ENCODE measurements at places on chromosomes 1 and 21.

- no peak for DNase-seq
Measured at GRCh38 chr1:117481410-117481809, 114.2 kb downstream of the MAN1A2 start.

DNA sequence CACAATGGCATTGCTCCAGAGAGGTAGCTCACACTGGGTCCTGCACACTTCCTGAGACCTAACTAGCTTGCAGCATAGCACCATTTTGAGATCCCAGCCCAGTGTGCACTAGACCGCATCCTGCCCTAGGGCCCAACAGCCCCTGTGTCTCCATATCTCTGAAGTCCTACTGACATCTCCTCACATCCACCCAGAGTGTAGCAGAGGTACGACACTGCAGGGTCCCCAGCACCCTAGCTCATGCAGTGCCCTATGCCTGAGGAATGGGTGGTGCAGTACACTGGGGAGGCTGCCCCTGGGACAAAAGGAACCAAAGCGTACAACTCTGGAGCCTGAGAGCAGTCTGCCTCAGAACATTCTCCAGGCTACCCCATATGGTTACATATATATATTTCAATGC is 111.4 kb upstream of the DEPDC1 start:
- DNase-seq, result no peak

GRCh38 chr21:44375281-44375651 is 21.8 kb downstream of the TRPM2 start:
- DNase-seq, result peak; percentile 69

- peak; percentile 38 for DNase-seq
Measured at GRCh38 chr21:36321325-36322082, 1.5 kb downstream of the MORC3 start.

- DNase-seq, result no peak
Measured at GRCh38 chr1:43256675-43257570, 12.9 kb upstream of the TMEM125 start.

DNA sequence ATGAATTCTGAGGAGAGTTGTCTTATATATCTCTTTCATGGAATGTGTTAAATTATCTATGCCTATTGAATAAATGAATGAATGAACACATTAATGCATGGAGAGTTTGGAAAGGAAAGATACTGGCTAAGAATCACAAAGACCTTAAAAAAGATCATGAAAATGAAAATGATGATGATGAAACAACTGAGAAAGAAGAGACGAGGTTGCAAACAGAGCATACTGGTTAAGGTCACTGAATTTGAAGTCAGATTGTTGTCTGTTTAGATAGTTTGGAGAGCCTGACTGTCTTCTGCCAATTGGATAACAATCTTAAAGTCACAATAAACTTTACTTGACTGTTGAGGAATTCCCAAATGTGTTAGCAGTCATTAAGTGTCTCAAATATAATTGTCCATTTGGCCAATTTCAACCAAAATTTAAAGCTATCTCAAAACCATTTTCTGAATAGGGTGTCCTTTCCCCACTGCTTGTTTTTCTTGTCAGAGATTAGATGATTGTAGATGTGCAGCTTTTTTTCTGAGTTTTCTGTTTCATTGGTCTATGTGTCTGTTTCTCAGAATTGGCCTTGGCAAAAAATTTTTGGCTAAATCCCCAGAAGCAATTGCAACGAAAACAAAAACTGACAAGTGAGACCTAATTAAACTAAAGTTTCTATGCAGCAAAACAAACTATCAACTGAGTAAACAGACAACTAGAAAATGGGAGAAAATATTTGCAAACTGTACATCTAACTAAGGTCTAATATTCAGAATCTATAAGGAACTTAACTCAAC is 132.2 kb downstream of the PTGER3 start:
- no peak for DNase-seq

GRCh38 chr1:1624443-1625403 is 7.2 kb upstream of the MMP23B start:
- DNase-seq, result no peak

- DNase-seq, result no peak
Measured at GRCh38 chr1:56375326-56375804, 204.0 kb downstream of the PLPP3 start.
